NCI-H1436 treated with DMSO at 0.1 percent for 48 hours (cell line): ENCODE measurements at places on chromosomes 5 and 9.

GRCh38 chr5:22627029-22627428 is 226.1 kb downstream of the CDH12 start:
- no peak for DNase-seq

GRCh38 chr9:97919217-97919813 is 3.0 kb downstream of the TRMO start:
- no peak for DNase-seq

DNA sequence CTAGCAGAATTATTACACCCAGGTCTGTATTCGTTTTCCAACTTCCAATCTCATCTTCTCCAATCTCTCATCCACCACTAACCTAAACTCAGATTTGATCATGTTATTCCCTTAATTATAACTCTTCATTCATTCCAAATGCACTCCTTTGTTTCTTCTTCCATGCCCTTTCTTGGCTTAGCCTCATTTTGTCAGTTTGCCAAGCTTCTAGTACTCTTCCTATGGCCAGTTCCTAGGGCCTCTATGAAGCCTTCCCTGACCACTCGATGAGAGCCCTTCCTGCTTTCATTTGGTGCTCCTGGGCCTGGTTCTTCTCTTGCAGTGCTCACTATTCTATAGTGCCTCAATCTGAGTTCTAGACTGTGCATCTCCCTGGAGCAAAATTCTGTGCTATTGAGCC is 5.8 kb downstream of the FAM219A start:
- no peak for DNase-seq

DNA sequence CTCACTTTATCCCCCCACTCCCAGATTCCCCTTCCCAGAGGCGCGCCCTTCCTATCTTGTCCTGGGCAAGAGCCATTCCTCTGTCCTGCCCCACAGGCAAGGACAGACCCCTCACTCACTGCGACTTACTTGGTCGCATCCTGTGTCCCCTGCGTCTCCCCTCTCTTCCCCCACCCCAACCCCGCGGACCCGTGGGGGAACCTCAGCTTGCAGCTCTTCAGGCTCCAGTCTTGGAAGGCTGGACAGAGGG is 542 bp downstream of the GGTA1 start:
- no peak for DNase-seq

- no peak for DNase-seq
Measured at GRCh38 chr9:109716631-109717030, 63.4 kb upstream of the PALM2AKAP2 start.

DNA sequence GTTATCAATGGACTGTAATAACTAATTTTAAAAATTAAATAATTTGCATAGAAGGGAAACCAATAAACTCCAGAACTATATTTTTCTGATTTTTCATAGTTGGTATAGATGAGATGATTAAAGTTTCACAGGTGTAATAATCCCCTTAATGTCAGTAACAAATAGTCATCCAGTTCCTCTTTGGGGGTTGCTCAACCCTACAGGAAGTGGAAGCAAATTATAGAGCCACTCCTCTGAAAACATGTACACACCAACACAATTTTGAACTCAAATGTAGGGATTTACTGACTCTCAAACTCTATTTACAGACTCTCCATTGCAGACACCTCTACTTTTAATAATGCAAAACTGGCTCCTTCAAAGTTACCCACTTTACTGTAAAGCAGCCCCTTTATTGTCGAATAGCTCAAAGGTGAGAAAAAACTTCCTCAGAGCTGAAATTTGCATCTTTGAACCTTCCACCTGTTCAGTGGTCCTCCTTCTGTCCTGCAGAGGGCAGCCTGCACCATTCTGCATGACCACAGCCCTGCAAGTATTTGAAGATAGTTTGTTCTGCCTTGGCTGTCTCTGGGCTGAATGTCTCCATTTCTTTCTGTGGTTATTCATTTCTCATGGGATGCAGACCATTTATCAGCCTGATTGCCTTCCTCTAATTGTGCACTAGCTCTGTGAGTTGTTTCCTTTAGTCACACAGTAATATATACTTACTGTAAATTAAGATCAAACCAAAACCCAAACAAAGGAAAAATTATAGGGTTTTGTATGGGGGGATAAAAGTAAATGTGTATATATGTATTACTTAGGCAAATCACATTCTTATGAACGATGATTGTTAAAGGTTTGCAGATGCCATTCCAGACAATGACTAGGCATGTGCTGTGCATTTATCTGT is 383.2 kb upstream of the SGCD start:
- DNase-seq: peak; percentile 81

DNA sequence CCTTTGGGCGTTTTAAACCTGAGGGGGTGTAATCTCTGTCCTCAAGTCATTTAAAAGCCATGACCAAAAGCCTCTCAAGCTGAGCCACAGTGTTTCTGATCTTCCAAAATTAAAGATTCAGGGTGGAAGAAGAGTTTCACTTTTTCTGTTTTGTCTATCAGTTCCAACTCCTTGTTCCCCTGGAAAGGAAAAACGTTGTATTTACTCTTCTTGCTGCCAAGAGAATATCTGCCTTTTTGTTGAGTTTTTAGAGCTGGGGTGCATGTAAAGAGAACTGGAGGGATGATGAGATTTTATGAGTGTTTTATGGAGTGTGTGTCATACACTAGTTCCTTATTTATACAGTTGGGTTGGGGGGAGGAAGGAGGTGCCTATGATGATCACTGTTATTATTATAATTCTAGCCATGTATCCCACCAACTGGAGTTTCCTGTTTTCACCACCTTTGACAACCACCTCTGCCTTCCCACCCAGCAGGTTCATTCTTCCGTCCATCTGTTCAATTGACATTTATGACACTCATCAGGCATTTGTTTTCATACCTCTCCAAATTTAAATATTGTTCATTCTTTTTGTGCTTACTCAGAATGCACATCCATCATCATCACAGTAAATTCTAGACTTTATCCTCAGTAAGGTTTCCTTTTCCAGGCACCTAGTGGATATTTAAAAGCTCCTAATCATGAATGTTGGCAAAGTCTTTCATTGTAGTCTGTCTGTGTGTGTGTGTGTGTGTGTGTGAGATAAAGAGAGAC is 97.9 kb upstream of the MPDZ start:
- no peak for DNase-seq

GRCh38 chr5:132376694-132377641 is 7.5 kb downstream of the SLC22A5 start:
- no peak for DNase-seq

GRCh38 chr5:149254506-149254905 is 17.2 kb upstream of the AFAP1L1 start:
- DNase-seq: no peak

DNA sequence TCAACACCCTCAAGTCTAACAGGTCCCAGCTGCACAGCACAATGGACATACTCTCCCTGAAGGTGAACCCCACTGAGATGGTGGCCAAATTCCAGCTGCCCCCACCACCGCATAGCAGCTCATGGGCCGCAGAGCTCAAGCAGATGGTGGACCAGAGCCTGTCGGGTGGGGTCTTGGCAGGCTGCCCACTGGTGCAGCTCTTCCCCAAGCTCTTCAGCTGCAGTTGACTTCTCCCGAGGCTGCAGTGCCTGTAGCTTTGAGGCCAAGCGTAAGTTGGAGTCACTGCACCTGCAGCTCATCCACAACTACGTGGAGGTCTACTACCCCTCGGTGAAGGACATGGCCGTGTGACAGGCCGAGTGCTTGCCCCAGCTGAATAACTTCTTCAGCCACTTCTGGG is 56.6 kb upstream of the SPTLC1 start:
- DNase-seq: no peak

- DNase-seq: no peak
Measured at GRCh38 chr5:179405054-179405416, 59.8 kb upstream of the ADAMTS2 start.

- DNase-seq: no peak
Measured at GRCh38 chr5:172633403-172633970, 7.6 kb upstream of the NEURL1B start.

DNA sequence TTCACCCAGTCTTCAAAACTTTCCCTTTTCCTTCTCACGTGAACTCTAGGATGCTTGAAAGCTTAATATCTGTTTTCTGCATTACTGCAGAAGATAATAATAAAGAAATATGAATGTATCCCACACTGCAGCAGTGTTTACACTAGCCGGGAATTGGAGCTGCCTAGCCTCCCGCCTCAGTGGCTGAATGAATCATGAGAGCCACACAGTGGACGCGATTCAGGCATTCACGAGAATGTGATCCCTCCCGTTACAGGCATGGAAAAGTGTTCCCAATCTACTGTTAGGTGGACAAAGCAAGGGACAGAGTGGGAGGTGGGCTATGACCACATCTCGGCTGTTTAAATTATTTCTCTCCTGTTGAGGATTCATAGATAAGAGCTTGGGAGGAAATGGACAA is 69.4 kb upstream of the CTSL start:
- DNase-seq: no peak

DNA sequence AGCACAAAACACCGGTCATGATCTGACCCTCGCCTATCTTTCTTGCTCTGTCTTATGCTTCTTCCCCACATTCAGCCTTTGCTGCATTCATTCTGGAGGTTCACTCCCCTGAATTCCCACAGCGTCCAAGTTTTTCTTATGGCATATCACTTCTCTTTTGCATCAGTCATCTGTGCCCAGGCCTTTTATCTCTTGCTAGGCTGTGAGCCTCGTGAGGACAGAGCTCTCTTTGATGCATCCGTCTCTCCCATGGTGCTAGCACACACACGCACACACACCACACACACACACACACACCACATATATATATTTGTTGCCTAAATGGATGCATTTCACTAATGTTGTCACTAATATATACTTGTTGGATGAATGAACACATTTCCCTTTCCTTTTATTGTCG is 45.8 kb upstream of the ATG10 start:
- no peak for DNase-seq

DNA sequence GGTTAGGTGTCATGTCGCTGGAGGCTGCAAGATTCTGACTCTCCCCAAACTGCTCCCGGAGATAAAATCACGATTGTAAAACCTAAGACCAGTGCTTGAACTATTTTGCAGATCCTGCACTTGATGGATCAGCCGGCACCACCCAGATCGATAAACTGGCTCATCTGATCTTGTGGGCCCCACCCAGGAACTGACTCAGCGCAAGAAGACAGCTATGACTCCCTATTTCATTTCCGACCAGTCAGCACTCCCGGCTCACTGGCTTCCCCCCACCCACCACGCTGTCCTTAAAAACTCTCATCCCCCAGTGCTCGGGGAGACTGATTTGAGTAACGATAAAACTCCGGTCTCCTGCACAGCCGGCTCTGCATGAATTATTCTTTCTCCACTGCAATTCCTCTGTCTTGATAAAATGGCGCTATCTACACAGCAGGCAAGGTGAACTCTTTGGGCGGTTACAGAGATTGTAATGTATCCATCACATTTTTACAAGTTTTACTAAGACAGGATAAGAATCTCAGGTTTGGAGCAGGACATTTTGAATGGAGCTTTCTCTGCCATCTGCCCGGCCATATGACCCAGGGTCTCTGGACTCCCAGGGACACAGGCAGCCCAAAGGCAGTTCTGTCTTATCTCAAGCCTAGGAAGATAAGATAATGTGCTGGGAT is 10.6 kb upstream of the PPP1R26 start:
- DNase-seq: no peak

DNA sequence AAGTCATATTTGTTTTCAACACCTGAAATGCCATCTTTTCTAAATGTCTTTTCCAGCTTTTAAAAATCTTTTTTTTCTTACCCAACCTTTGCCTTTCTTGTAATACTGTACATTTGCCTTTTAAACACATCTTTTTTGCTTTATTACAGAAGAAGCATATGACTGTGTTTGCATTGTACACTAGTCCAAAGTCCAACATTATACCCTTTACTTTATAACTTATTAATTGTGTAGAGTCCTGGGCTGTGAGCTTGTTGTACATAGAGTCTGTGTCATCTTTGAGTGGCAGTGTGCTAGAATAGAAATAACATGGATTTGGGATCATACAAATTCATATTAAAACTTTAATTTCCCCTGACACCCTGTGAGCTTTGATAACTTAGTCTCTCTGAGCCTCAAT is 23.7 kb downstream of the CWC27 start:
- no peak for DNase-seq

- peak; percentile 76 for DNase-seq
Measured at GRCh38 chr5:26889815-26890214, 148.6 kb downstream of the CDH9 start.

- no peak for DNase-seq
Measured at GRCh38 chr9:72089451-72090130, 29.2 kb upstream of the C9orf57 start.

GRCh38 chr9:99076483-99077171 is 28.3 kb upstream of the TGFBR1 start:
- DNase-seq: no peak

GRCh38 chr5:163189023-163189553 is 248.3 kb upstream of the CCNG1 start:
- no peak for DNase-seq

DNA sequence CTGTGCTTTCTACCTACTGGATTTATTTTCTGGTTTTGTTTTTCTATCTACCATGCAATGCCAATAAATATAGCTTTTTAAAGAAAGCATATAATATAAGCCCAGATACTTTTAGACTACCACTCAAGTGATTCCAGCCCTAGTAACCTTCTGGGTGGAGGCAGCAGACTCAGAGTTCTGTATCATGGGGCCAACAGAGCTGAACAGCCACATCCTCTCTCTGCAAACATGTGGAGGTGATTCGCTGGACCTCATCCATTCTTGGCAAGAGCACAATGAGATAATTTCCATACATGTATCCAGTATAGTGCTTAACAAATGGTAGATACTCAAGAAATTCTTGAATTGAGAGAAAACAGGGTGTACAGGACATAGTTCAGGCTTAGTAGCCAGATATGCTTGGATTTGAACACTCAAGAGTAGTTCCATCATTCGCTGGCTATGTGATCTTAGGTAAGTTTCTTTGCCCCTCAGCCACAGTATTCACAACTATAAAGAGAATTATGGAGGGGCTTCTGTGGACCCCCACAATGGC is 124.5 kb downstream of the ASTN2 start:
- no peak for DNase-seq

DNA sequence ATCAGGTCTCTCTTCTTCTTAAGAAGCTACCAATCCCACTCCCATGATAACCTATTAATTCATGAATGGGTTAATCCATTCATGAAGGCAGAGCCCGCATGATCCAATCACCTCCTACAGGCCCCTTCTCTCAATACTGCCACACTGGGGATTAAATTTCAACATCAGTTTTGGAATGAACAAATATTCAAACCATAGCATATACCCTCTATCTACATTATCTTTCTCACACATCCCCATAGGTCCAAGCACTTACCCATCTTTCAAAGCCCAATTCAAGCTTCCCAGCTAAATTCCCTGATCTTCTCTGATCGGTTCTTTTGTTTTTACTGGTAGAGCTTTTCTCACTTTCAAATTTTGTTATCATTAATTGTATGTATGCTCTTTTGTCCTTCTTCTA is 10.5 kb upstream of the SHOC1 start:
- DNase-seq: no peak

DNA sequence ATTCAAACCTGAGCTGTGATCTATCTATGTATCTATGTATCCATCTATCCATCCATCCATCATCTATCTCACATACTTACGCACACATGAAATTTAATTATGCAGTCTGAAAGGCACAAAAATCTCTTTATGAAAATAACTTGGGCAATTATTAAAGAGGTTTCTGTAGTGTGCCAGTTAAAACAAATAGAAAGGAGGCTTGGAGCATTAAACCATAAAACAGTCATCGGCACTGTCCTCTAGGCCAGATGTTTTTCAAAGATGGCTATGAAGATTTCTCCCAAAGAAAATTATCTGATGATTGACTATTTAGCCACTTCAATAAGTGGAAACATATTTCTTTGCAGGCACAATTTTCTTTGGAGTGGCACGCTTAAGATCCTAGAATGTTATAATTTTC is 392.5 kb upstream of the RPS23 start:
- DNase-seq: no peak
